ENCODE measurements at places on chromosomes 11 and 22.

DNA sequence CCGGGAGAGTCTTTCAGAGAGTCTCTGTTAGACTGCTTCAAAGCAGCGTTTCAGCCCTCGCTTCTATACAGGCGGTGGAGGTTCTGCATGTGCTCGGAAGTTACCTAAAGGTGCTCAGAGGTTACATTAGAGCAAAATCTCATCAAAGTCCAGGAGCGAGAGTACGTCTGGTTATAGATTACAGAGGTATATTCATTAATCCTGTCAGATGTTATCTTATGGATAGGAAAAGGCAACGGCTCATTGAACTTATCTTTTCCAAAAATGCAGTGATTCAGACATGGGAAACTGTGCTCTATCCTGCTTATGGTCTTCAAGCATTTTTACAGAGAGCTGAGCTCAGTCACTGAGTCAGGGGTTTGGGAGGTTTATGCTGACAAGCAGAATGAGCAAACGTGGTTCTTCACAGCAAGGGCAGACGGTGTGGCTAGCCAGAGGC, 9.1 kb upstream of the ZBED5 start:
- DNase-seq = no peak

DNA sequence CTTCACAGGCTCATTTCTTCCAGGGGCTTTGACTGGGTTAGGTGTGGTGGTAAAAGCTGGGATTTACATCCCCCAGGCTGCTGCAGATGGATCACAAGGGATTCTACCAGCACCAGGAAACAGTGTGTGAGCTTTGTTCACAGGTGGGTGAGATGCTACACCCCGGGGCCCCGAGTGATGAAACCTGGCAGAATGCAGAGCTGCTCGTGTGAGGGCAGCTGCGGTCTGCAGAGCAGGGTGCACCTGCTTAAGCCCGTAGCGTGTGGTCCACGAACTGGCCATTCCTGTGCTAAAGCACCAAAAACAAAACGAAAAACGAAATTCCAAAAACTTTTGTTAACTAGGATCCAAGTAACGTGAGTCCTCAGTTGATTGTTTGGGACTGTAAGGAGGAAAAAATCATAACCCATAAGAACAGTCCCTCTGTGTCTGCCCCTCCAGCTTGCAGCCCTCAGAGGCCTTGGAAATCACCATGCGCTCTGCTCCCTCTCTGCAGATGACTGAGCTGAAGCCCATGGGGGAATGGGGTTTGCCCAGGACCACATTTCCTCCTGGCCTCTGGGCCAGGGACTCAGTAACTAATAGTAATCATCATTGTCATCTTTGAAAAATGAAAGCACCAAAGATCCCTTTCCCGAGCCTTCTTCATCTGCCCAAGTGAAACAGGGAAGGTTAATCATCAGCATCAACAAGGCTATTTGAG, 24.6 kb downstream of the ELF5 start:
- no peak for DNase-seq

- DNase-seq = no peak
These were observed 216.3 kb downstream of the BUD13 start for GRCh38 chr11:116556483-116556882.

- no peak for DNase-seq
These were observed 95.1 kb downstream of the CCDC81 start for GRCh38 chr11:86469491-86470388.

DNA sequence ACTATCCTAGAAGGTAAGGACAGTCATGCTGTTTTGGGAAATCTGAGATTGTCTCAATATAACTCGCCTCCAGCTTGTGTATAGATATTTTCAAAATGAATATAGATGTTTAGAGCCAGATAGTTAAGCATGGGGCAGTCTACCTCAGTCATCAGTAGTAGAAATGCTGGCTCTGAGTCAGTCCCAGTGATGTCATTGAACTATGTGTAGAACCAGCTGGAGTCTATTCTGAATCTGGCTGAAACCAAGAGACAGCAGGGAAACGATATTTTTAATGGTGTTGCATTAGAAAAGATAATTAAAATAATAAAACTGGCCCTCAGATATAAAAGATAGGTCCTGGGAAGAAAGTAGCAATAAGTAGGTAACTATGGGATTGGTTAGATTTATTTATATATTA, 25.9 kb downstream of the PIWIL4 start:
- DNase-seq = no peak

GRCh38 chr11:1679881-1680280, 17.1 kb upstream of the KRTAP5-6 start:
- peak; percentile 20 for DNase-seq

DNA sequence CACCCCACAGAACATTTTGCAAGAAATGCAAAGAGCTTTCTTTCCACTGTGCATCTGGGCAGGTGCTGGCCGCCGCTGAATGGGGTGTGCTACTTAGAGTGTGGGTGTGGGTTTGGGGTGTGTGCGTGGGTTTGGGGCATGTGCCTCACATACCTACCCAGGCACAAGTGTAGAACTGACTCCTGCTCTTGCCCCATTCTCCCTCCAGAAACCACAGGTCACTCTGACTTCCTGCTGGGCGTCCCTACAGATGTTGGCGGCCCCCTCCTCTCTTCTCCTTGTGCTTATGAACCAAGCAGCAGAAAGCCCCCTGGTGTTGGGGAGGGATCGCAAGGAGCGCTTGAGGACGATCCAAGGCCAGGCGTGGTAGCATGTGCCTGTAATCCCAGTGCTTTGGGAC, 63.9 kb downstream of the GRIK4 start:
- DNase-seq = peak; percentile 26

DNA sequence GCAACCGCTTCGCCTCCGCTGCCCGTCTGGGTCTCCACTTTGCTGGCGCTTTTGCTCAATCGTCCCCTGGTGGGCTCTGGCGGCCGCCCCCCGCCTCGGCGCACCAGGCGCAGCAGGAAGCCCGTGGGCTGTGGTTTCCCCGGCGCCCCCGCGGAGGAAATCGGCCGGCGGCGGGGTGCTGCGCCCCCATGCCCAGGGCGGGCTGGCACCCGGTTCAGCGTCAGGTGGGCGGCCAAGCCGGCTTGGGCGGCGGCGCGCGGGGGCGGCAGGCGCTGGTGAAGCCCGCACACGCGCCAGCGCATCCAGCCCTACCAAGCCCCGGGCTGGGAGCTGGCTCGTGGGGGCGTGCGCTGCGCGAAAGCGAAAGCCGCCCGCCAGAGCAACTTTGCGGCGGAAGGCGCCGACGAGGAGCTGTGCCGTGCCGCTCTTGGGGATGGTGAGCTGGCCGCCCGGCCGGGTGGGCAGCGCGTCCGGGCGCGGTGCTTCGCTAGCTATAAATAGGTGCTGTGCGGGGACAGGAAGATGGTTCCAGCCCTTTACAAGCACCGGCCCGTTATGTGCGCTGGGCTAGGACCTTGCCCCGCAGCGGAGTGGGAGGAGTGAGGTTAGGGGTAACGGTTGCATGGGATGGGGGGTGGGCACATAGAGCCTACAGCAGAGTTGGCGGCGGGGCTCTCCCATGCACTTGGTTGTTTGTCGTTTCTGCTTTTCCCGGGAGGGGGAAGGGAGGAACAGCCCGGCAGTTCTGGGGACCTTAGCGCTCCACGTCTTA, 25.0 kb upstream of the SUSD2 start:
- DNase-seq = peak; percentile 71

Data from kidney (tissue), 22 donors.